ENCODE measurements at places on chromosomes 3 and 15.

GRCh38 chr3:127135241-127136023, 57.5 kb upstream of the PRR23E start:
- no peak for DNase-seq

DNA sequence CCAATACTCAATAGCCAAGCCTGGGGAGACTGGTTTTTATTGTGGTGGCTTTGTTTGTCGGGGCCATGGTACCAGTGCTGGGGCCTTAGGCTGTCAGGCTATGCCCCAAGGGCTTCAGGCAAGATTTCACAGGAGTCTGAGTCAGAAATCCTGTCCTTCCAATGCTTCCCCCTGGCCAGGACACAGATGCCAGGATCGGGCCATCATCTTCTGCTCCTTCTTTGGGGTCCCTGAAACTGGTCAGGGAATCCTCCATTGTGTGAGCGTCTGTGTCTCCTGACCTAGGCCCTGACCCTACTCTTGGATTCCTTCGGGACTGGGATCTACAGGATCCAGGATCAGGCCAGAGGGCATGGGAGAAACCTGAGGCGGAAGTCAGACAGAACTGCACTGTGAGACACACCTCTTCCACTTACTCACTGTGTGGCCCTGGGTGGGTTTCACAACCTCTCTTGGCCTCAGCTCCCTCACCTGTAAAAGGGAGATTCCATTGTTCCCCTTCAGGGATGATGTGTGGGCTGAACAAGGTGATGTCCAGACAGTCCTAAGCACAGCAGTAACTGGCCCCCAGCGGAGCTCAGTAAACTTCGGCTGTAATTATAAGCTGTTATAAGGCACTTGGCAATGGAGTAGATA, 292.7 kb downstream of the UACA start:
- no peak for DNase-seq

GRCh38 chr3:167811031-167811430, 75.5 kb downstream of the SERPINI1 start:
- DNase-seq = no peak

DNA sequence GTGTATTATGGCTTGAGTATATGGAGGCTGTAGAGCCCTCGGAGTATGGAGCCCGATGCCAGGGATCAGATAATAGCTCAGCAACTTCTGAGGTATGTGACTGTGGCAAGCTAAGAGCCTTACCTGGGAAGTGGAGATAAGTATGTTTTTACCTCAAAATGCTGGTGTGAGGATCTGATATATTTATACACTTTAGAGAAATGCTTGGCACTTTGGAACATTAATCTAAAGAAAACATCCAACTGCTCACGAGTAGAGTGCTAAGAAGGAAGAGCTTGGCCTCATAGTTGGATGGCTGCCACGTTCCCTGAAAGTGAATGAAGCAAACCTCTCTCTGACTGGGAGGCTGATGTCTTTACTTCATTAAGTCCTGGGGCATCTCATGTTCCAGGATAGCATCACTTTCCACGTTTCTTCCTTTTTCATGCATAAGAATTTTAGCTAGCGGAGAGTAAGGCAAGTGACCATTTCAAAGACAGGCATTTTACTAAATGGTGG, 58.9 kb upstream of the GOLGA8J start:
- DNase-seq = no peak

GRCh38 chr3:65033576-65033975, 345.8 kb upstream of the ADAMTS9 start:
- no peak for DNase-seq

DNA sequence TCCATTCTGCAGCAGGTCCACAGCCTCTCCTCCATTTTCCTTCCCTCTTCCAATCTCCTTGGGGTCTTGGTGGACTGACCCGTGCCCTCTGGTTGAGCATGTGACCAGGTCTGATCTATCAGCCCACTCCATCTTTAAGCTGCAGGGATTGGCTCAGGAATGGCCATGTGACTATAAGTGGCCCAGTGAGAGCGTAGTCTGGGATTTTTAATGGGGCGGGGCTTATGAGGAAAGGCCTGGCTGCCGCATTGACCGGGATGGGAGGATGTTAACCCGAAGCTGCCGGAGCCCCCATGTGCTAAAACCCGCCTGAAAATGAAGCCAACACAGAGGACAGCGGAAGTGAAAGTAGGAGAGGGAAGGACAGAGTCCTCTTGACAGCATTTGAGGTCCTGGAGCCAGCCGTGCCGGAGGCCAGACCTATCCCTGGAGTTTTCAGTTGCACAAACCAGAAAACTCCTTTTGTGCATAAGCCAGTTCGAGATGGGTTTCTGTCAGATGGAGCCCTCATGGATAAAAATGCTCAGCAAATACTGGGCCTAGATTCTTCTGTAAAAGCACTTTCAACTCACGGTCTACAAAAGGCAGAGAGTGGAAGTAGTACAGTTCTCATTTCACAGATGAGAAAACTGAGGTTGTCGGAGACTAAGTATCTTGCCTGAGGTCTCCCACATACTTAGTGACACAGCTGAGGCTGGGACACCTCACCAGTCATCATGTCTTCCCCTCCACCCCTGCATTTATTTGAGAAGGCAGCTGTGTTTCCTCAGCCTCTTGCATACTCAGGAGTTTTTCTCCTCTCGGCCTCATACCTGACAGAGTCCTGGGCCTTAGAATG, 61.9 kb downstream of the ATP2B2 start:
- no peak for DNase-seq

DNA sequence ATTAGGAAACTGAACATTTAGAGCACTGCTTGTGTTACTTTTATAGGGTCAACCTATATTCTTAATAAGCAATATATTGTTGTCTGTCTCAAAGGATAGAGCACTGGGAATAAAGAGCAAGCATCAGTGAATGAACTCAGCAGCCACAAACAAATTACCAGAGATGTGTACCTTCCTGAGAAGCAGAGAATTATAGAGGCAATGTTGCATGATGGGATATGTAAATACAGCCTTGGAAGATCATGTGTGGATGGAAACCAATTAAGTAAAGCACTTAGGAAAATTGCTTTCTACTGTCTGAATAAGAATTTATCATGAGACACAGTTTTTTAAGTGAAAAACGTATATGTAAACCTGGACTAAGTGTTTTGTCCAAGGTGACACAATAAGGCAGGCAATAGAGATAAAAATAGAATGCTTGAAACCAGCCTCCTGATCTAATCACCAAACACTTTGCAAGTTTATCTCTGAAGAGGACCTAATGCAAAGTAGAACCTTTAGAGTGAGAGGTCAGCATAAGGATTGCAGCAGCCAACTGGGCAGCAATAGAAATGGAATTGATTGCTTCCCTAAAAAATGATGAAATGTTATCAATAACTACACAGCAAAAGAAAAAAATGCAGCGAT, 848.0 kb downstream of the TUSC7 start:
- no peak for DNase-seq

GRCh38 chr3:195097331-195098255, 173.4 kb downstream of the XXYLT1 start:
- no peak for DNase-seq

- no peak for DNase-seq
These were observed 580.0 kb downstream of the ZNF385D start for GRCh38 chr3:21170964-21171363.

DNA sequence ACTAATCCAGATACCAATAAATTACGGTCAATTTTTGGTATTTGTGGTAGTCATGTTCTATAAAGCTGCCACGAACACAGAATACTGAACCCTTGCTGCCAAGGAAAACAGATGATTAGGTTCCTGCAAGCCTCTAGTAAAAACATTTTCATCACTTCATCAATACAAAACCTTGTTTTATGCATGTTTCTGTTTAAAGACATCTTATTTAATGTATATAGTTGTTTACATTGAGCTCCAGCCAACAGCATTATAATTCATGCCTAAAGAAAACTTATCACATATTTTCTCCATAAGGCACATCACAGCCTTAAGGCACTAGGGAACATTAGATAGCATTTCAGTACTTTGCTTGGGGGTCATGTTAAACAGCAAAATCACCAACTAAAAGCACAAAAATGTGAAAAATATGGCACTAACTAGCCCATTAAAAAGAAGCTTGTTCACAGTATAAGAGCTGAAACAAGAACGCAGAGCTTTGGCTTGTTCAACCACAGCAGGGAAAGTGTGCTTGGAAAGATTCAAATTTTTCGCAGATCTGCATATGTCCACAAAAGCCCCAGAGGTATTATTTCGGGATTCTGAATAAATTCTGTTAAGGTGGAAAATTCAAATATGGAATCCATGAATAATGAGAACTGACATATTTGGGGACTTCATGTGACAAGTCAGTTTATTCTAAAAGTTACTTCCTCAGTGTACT, 27.7 kb downstream of the POLQ start:
- no peak for DNase-seq

DNA sequence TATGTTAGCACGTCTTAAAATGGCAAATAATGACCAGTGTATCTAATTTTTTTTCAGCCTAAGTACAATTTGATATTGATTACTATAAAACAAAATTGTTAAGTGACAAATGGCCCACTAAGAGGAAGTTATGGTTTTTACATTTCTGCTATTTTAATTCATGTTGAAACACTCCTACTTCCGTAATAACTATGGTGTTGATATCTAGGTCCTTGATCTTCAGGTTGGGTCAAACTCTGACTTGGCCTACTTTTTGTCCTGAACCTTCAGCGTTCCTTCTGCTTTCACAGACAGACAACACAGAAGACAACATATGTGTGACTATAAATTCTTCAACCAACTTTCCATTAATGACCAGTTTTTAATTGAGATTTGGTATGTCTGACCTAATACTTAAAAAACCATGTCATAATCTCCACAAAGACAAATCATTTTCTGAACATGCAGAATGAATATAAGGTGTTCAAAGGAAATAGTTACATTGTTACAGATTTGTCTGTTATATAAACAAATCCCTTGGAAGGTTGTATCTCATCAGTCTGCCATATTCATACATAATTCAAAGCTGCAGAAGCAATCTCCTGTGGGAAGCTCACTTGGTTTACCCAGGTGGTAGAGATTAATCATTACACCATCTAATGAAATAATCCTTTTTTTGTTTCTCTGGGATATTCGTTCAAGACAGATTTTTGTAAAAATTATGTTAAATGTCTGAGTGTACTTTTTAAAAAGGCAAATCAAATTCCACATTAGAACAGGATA, 92.1 kb upstream of the TSPAN3 start:
- no peak for DNase-seq

DNA sequence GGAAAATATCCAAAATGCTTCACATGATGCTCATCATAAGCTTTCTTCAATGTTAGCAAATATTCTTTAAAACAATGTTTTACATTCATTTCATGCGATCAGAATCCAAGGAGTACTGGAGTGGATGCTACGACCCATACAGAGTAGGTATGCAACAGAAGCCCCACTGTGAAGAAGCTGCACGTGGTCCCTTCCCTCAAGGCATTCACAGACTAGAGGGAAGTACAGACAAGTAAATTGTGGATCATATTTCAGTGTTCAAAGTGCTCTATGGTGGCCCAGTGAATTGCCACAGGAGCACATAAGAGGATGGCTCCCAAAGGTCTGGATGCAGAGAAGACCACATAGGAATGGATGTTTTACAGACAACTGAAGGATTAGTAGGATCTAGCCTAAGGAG, 789.9 kb downstream of the IGSF11 start:
- no peak for DNase-seq

DNA sequence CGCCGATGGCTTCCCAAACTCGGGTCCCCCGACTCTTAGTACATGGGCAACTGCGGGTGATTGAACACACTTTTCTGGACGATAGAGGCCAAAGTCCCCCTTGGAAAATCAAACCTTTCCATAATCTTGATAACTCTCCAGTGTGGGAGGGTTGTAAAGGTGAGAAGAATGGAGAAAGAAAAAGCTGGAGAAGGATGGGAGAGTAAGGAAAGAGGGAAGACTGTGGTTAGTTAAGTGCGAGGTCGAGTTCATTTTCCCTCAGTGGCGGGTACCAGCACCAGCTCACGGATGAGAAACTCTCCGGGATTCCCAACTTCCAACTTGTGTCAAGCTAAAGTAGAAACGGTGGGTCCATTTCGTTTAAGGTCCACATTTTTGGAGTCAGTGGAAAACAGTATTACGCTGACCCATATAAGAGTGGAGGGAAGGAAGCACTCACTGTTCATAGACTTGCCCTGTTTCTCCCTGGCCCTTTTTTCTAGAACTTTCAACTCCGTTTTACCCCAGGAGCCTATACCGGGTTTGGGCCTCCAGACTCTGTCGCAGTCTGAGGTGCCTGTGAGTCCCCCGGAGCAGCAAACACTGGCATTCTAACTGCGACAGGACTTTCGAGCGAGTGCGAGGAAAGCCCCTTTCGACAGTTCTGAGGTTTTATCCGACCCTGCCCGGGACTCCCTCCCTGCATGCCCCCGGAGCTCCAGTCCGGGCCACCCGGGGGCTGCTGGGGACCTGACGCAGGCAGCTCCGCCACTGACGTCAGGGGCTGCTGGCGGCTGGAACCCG, 14.8 kb downstream of the ZIC1 start:
- DNase-seq = no peak

- DNase-seq = peak; percentile 47
These were observed 31.8 kb downstream of the CCNL1 start for GRCh38 chr3:157127831-157128767.

GRCh38 chr15:83036253-83036652, 24.8 kb upstream of the C15orf40 start:
- DNase-seq = no peak

GRCh38 chr15:100330221-100330620, 11.6 kb downstream of the ADAMTS17 start:
- no peak for DNase-seq

GRCh38 chr15:64153480-64154367, 2.2 kb downstream of the SNX22 start:
- peak; percentile 82 for DNase-seq

DNA sequence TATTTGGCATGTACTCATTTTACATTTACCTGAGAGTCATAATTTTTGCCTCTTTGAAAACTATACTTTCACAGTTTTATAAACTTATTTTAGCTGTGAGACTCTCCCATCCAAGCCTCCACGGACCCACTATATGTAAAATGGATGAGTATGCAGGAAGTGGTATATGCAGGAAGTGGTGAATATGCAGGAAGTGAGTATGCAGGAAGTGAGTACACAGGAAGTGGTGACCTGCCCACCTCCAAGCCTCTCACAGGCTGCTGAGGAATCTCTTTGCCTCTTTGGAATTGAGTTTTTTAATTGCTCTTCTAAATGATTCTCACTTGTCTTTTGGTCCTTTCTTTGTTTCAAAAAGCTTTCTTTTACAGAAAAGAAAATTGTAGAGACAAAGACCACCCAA, 85.2 kb downstream of the KBTBD8 start:
- DNase-seq = peak; percentile 15

- no peak for DNase-seq
These were observed 9.8 kb downstream of the VILL start for GRCh38 chr3:38000242-38000916.

DNA sequence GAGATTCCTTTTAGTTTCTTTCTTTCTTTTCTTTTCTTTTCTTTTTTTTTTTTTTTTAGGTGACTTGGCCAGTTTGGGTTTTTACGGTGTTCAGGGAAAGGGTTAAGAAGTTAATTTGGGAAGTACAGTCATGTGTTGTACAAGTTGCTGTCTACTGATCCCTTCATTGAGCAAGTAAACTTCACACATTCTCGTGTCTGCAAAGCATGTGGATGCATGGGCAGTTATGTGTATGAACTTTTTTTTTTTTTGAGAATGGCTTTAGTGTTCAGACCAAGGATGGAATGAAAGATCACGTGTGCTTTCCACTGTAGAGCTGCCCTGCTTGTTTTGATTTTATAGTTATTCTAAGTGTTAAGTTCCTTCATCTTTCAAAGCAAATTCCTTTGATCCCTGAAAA, 132.3 kb downstream of the PGPEP1L start:
- no peak for DNase-seq
